ENCODE measurements at places on chromosomes 5 and 9.

DNA sequence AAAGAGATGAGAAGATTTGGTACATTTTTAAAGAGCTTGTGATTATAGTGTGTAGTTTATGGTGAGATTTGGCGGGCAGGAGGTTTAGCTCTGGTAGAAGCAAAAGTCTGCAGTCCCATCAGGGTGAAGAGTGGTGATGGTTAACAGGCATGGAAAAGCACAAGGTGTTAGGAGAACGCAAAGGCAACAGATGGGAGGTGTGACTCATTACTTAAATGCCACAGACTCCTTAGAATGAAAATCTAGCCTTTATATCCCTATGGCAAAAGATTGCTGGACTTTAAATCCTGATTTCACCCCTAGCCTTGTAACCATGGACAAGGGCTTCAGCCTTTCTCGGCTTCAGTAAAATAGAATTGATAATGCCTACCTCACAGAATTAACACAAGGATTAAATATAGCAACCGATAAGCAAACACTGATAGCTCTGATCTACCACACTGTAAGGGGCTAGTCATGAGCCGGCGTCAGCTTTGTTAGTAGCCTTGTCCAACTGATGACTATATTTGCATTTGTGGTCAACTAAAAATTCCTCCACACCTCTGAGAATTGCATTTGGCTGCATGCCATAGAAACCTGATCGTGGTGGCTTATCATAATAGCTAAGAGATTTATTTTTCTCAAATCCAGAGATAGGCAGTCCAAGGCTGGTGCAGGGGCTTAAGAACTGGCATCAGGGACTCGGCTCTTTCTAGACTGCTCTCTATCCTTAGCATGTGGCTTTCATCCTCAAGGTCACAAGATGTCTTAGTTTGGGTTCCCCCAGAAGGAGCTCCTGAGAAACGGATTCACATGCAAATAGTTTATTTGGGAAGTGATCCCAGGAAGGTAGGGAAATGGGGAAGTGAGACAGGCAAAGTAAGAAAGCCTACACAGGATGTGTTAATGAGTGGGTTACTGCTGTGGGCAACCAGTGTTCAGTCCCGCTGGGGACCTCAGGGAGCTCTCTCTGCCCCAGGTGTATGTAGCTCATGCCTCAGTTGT is 19.6 kb downstream of the MFAP3 start:
- DNase-seq: peak; percentile 52
- H3K4me3 ChIP-seq: no peak overlapping the region
- no peaks in the 10 kb centered on the region for H3K27me3 ChIP-seq
- no peaks in the 10 kb centered on the region for H3K36me3 ChIP-seq
- H3K27ac ChIP-seq: no peak overlapping the region

- peak overlapping the region; percentile 67 for H3K27ac ChIP-seq
- DNase-seq: no peak
- H3K27me3 ChIP-seq: no peaks in the 10 kb centered on the region
- H3K36me3 ChIP-seq: peaks cover 9% of the 10 kb centered on the region
Observed at GRCh38 chr5:1524799-1525623, 1.3 kb upstream of the LPCAT1 start.

DNA sequence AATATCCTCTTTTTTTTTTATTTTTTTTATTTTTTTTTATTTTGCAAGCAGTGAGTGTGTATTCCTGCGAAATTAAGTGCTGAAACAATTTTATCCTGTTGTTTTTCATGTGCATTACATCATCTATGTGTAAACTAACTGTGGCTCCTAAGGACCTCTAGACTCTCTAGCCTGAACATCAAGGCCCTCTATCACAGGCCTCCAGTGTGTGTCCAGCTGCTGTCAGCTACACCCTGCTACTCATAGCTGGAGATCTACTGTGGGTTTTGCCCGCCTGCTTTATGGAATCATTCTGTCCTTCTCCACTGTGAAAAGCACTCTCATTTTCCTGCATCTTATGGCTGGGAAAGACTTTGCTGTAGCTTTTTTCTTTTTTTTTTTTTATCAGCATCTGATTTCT is 157.8 kb downstream of the KCTD16 start:
- no peaks in the 10 kb centered on the region for H3K4me1 ChIP-seq
- H3K4me3 ChIP-seq: no peak overlapping the region
- H3K27me3 ChIP-seq: peaks cover 11% of the 10 kb centered on the region
- H3K36me3 ChIP-seq: no peaks in the 10 kb centered on the region
- DNase-seq: no peak

DNA sequence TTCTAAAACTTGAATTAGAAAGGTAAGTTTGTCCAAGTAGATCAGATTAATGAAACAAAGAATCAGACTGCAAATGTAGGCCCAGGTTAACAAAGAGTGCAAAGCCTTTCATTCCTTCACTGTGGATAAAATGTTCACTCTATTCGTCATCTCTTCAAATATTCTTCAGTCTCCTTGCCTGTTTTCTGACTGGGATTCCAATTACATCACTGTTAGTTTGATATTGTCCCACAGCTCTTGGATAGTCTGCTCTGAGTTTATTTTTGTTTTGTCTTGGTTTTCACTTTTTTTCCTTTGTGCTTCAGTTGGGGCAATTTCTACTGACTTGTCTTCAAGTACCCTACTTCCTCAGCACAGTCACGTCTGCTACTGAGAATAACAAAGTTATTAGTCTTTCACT is 38.5 kb upstream of the GZMA start:
- no peaks in the 10 kb centered on the region for H3K36me3 ChIP-seq
- no peaks in the 10 kb centered on the region for H3K4me1 ChIP-seq
- no peak overlapping the region for H3K27ac ChIP-seq
- peaks cover 33% of the 10 kb centered on the region for H3K27me3 ChIP-seq
- no peak overlapping the region for H3K4me3 ChIP-seq

GRCh38 chr9:80004714-80005113 is 432.9 kb downstream of the TLE4 start:
- no peak overlapping the region for H3K4me3 ChIP-seq
- no peaks in the 10 kb centered on the region for H3K27me3 ChIP-seq
- H3K4me1 ChIP-seq: no peaks in the 10 kb centered on the region
- H3K27ac ChIP-seq: no peak overlapping the region
- no peaks in the 10 kb centered on the region for H3K36me3 ChIP-seq

- H3K27me3 ChIP-seq: 0 out of 2 replicates have a peak, but pooled peaks cover 7% of the 10 kb centered on the region
- no peaks in the 10 kb centered on the region for H3K36me3 ChIP-seq
- no peak overlapping the region for H3K27ac ChIP-seq
- H3K4me1 ChIP-seq: no peaks in the 10 kb centered on the region
- no peak for DNase-seq
Observed at GRCh38 chr5:147559749-147560148, 49.9 kb upstream of the DPYSL3 start.

- DNase-seq: no peak
- no peaks in the 10 kb centered on the region for H3K36me3 ChIP-seq
- H3K4me1 ChIP-seq: peaks cover 12% of the 10 kb centered on the region
- no peak overlapping the region for H3K4me3 ChIP-seq
- no peaks in the 10 kb centered on the region for H3K27me3 ChIP-seq
Observed at GRCh38 chr5:39091940-39092580, 17.9 kb upstream of the RICTOR start.

DNA sequence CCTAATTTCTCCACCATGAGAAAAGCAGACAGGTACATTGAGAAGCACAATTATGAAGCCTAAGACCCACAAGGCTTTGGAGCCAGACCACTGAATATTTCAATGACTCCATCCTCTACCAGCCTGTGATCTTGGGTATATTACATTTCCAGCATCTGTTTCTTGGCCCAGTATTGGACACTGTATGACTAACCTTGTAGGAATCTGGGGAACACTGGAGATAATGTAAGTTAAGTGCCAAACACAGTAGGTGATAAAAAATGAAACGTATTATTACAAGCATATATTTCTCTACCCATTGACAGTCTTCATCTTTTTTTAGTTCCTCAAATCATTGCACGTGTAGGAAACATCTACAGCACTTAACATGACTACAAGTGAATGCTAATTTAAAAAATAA is 28.6 kb upstream of the FEM1C start:
- peaks cover 35% of the 10 kb centered on the region for H3K4me1 ChIP-seq
- no peaks in the 10 kb centered on the region for H3K36me3 ChIP-seq
- no peaks in the 10 kb centered on the region for H3K27me3 ChIP-seq
- H3K4me3 ChIP-seq: no peak overlapping the region
- H3K27ac ChIP-seq: no peak overlapping the region
- DNase-seq: no peak

DNA sequence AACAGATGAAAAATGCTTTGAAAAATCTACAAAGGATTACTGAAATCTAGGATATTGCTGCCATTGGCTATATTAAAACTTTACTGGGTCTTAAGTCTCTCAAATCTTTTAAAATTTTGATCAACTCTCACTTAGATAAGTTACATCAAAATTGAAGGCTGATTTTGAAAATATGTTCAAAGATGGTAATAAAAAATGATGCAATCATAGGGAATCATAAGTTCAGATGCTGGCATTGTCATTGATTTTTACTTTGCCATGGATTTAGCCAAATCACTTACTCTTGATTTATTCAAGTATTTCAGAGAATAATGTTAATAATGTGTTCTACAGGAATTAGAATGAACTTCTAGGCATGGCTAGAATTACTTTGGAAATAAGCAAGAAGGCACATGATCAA is 24.2 kb downstream of the LARS1 start:
- no peak overlapping the region for H3K4me3 ChIP-seq
- DNase-seq: no peak
- no peak overlapping the region for H3K27ac ChIP-seq
- peaks cover 66% of the 10 kb centered on the region for H3K36me3 ChIP-seq
- H3K4me1 ChIP-seq: no peaks in the 10 kb centered on the region
- H3K27me3 ChIP-seq: no peaks in the 10 kb centered on the region

- H3K27me3 ChIP-seq: no peaks in the 10 kb centered on the region
- peaks cover 16% of the 10 kb centered on the region for H3K4me1 ChIP-seq
- no peaks in the 10 kb centered on the region for H3K36me3 ChIP-seq
- H3K4me3 ChIP-seq: no peak overlapping the region
- H3K27ac ChIP-seq: no peak overlapping the region
- peak; percentile 13 for DNase-seq
Observed at GRCh38 chr9:27198190-27198589, 89.2 kb downstream of the TEK start.

DNA sequence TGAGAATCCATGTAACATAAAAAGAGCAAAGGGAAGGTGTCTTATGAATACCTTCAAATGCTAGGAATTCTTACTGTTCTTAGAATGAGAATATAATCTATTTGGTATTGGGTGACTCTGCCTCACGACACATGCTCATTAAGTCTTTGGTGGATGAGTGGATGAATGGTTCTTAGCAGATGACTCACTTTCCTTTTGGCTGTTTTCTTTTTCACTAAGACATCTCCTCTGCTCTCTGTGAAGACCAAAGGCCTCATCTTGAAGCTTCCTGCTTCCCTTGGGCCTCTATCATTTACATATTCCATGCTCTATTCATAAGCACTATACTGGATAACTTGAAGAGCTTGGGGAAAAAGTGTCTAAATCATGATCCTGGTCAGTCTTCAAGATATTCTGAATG is 468.1 kb downstream of the SPATA31D1 start:
- no peaks in the 10 kb centered on the region for H3K27me3 ChIP-seq
- no peaks in the 10 kb centered on the region for H3K36me3 ChIP-seq
- DNase-seq: no peak
- H3K27ac ChIP-seq: no peak overlapping the region
- no peak overlapping the region for H3K4me3 ChIP-seq

DNA sequence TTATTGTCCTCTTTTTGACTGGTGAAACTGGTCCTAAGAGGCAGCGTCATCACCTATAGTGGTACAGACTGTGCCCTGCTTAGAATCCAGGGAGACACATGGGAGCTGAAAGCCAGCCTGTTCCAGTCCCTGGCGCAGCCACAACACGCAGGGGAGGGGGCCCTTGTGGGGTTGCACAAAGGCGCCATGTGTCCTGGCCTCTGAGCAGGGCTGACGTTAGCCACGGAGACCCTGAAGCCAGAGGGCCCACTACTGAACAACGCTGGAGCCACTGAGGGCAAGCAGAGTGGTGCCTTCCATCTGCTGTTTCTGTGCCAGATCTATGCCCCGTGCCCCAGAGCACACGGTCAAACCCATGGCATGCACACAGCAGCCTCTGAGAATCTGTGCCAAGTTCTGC is 147.3 kb downstream of the ACTL7B start:
- H3K27ac ChIP-seq: no peak overlapping the region
- H3K4me1 ChIP-seq: peaks cover 7% of the 10 kb centered on the region
- no peaks in the 10 kb centered on the region for H3K27me3 ChIP-seq
- DNase-seq: no peak
- H3K4me3 ChIP-seq: no peak overlapping the region

GRCh38 chr5:6556802-6557102 is 76.1 kb downstream of the NSUN2 start:
- H3K27me3 ChIP-seq: peaks cover 17% of the 10 kb centered on the region
- H3K27ac ChIP-seq: no peak overlapping the region
- DNase-seq: no peak
- no peak overlapping the region for H3K4me3 ChIP-seq
- H3K36me3 ChIP-seq: no peaks in the 10 kb centered on the region

- peaks cover 25% of the 10 kb centered on the region for H3K27me3 ChIP-seq
- peaks cover 16% of the 10 kb centered on the region for H3K4me1 ChIP-seq
- H3K36me3 ChIP-seq: no peaks in the 10 kb centered on the region
- H3K4me3 ChIP-seq: no peak overlapping the region
Observed at GRCh38 chr5:169581580-169582227, 1.9 kb upstream of the SPDL1 start.

- no peaks in the 10 kb centered on the region for H3K27me3 ChIP-seq
- H3K4me1 ChIP-seq: no peaks in the 10 kb centered on the region
- DNase-seq: no peak
- no peak overlapping the region for H3K4me3 ChIP-seq
- H3K27ac ChIP-seq: no peak overlapping the region
Observed at GRCh38 chr5:74587890-74588289, 52.6 kb downstream of the ENC1 start.

DNA sequence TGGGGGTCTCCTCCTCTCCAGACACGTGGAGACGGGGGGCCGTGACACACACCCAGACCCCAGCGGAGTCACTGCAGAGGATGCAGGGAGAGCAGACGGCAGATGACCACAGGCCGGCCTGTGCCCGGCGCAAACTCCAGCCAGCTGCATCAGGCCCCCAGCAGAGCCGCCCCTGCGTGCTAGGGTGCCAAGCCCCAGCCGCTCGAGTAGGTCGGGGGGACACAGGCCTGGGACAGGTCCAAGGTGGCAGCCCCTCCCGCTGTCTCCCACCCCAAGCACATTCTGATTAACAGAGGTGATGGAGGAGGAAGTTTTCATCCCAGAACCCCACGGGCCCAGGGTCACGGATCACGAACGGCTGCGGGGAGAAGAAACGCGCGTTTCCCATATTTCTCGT is 14.4 kb downstream of the NACC2 start:
- no peak overlapping the region for H3K4me3 ChIP-seq
- H3K4me1 ChIP-seq: no peaks in the 10 kb centered on the region
- H3K27me3 ChIP-seq: no peaks in the 10 kb centered on the region
- DNase-seq: no peak
- no peaks in the 10 kb centered on the region for H3K36me3 ChIP-seq

- no peak overlapping the region for H3K4me3 ChIP-seq
- H3K27me3 ChIP-seq: no peaks in the 10 kb centered on the region
- no peak overlapping the region for H3K27ac ChIP-seq
- peaks cover 43% of the 10 kb centered on the region for H3K4me1 ChIP-seq
- no peak for DNase-seq
Observed at GRCh38 chr9:135888766-135889394, 18.5 kb downstream of the CAMSAP1 start.

DNA sequence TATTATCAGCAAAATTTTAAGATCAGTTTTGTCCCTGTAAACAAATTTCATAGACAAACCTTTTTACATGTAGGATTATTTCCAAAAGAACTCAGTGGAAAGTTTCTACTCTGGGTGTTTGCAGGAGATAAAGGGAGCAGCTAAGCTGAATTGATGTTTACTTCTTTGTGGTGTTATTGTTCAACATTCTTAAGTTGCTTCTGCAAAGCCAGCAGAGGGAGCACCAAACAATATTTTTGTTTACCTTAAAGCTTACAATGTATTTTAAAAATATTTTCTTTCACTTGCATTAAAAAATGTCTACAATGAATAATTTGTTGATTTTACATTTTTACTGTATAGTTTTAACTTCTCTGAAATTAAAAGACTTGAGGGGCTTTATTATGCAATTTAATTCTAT is 135.4 kb downstream of the ATG10 start:
- DNase-seq: no peak
- no peaks in the 10 kb centered on the region for H3K36me3 ChIP-seq
- H3K4me1 ChIP-seq: no peaks in the 10 kb centered on the region
- H3K27ac ChIP-seq: no peak overlapping the region
- no peaks in the 10 kb centered on the region for H3K27me3 ChIP-seq

All from HCT116 (cell line).